ENCODE measurements at places on chromosomes 7 and 10. TPM values are rescaled to one million over a fixed set of nuclear protein-coding genes. Genes with fewer than 3 reads are reported as not detected.

DNA sequence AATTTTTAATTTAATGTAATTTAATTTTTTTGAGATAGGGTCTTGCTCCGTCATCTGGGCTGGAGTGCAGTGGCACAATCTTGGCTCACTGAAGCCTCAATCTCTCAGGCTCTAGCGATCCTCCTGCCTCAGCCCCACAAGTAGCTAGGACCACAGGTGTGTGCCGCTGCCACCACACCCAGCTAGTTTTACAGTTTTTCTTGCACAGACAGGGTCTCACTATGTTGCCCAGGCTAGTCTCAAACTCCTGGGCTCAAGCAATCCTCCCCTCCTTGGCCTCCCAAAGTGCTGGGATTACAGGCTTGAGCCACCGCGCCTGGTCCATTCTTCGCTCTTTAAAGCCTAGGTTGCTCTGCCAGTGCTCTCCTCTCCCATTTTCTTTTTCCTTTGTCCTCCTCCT is 12.9 kb downstream of the CALML3 start:
- no peak for DNase-seq

DNA sequence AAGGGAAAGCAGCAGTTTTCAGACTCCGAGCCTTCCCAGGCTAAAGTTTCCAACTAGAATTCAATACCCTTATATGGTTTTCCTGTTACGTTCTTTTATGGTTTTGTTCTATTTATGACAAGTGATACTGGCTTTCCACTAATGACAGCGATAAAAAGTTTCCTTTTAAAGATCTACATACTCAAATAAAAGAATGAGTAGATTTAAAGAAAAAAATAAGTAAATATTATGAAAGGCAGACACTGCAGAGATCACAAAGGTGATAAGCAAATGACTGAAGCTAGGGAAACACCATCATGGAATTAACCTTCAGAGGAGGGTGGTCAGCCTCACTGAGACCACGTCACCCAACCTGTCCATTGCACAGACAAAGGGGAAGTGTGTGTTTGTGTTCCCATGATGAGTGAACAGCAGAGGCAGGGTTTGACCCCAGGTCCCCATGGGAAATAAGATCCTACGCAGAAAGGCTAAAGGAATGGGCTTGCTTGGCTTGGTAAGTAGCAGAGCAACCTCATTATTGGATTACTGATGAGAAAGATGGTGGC is 4.0 kb downstream of the VSIR start:
- no peak for DNase-seq

DNA sequence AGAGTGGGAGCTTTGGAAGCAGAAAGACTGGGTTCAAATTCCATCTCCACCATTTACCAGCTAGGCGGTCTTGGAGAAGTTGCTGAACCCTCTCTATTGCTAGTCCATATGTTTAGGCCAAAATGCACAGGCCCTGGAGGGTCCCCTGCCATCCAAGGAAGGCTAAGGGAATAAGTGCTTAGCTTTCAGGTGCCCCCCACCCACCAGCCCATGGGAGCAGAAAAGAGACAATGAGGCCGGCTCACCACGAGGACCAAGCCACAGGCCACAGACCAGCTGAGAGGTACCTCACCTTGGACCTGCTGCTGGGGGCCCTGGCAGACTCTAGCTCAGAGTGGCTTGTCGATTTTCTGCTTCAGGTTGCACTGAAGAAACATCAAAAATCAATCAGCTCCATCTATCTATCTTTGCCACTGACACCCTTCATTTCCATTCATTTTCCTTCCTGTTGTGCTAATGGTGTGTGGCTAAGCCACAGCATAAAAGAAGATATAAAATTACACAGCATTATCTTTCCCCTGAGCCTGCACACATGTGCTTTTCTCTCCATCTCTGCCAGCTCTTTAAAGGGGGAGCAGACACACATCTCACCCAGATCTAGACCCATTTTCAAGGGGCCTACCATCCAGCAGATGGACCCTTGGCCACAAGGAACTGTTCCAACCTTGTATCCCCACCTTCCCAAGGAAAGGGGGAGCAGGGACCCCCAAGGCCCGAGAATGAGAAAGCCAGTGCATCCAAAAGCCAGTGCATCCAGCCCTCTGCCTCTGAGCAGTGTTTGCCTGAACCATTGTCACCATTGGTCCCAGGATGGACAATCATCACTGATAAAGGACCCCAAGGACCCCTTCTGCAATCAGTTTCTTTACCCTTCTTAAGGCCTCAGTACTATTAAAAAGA is 65.4 kb downstream of the GRID1 start:
- no peak for DNase-seq

DNA sequence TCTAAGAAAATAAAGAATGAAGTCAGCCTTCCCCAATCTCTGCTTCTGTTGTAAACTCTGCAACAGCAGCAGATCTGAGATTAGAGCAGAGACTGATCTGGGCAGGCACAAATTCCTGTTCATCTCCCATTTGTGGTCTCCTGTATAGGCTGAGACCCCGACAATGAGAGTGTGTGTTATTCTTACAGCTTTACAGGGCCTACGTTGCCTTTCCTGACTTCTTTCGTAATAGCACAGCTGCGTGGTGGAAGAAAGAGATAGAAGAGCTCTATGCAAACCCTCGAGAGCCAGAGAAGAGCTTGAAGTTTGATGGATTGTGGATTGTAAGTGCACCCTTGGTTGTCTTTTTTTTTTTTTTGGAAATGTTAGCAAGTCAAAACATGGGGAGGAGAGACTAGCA is 72.1 kb downstream of the PRSS58 start:
- DNase-seq = no peak

DNA sequence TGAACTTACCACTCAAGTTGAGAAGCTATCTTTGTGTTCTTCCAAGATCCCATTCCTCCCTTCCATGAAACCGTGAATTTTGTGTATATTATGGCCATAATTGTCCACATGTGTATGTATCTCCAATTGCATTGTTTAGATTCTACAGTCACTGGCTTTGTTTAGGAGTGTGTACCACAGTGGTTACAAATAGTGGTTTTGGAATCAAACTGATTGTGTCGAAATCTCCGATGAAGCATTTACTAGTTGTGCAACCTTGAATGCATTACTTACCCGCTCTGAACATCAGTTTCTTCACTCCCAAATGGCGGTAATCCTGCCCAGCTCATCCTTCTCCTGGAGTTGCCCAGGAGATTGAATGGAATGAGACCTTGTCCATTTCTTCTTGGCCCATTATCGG is 145.0 kb upstream of the ZNF32 start:
- no peak for DNase-seq

DNA sequence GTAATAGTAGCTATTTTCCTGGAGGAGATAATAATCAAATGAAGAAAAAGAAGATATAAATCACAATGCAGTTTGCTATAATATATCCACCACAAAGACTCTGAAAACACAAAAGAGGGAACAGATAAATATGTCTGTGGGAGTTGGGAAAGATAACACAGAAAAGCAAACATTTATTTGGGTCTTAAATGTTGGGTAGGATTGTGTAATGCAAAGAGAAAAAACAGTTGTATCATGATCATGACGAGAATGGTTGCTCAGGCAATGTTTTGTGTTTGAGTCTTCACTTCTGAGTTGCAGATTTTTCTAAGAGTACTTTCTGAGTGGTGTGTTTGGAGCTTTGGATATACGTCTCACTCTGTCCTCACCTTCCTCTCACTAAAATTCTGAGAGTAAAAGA is 437.5 kb downstream of the TFEC start:
- DNase-seq = no peak

DNA sequence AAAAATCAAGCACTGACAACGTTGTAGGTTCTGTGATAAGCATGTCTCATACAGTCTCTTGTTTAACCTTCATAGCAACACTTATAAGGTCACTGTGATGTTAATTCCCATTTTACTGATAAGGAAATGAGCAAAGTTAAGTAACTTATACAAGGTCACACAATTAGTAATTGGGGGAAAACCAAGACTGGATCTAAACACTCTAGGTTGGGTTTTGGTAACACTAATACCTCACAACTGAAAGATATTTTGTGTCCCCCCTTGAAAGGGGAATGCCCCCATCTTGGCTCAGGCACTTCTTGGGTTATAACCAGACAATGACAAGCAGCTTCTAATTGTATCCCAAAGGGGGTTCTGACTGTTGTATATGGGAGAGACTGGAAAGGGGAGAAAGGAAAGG is 36.0 kb upstream of the ABCB4 start:
- DNase-seq = no peak

DNA sequence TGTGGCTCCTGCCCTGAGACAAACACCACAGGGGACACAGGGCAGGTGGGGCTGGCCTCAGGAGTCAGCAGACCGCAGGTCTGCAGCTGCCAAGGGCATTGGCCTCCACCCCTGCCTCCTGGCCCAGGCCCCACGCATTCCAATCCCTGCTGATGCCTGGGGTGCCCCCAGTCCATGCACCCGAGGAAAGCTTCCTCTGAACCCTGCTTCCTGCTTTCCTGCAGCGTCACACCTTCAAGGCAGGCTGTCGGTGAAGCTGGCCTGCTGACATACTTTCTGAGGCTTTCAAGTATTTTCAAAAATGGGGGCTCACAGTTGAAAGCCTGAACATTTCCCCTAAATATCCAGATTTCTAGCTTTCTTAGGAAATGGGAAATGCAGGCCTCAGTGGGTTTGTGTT is 22.5 kb upstream of the ANTXRL start:
- DNase-seq = no peak

DNA sequence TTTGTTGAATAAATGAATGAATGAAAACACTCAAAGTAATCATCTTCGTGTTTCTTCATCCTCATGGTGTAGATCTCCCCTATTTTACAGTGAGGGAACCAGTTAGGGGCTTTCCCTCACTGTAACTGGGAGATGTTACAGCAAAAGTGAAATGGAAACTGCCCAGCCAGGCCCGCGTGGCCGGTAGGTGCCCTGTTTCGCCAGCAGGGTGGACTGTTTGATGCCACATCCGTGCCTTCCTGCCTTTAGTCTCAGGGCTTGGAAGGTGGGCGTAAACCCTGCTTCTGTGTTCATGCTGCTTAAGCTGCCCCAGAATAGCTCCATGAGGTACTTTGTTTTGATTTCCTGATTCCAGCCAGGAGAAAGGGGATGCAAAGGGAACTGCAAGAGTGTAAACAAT is 268.8 kb downstream of the PLXNA4 start:
- DNase-seq = peak; percentile 8

DNA sequence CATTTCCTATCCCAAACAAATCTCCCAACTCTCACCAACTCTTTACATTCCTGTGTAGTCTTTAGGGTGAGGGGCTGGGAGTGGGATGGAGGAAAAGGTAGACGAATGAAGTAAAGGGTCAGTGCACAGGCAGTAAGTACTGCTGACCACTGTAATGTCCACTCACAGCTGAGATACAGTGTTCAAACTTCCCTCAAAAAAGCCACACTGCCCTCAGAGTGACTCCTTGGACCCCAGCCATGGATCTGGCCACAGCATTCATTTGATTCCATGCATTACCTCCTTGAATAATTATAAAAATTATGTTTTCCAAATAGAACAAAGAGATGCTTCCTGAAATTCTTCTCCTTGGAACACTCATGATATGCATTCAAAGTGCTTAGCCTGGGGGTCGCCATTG is 19.8 kb upstream of the HIPK2 start:
- DNase-seq = no peak

GRCh38 chr10:21749788-21750187 is 215.8 kb downstream of the MLLT10 start:
- no peak for DNase-seq

DNA sequence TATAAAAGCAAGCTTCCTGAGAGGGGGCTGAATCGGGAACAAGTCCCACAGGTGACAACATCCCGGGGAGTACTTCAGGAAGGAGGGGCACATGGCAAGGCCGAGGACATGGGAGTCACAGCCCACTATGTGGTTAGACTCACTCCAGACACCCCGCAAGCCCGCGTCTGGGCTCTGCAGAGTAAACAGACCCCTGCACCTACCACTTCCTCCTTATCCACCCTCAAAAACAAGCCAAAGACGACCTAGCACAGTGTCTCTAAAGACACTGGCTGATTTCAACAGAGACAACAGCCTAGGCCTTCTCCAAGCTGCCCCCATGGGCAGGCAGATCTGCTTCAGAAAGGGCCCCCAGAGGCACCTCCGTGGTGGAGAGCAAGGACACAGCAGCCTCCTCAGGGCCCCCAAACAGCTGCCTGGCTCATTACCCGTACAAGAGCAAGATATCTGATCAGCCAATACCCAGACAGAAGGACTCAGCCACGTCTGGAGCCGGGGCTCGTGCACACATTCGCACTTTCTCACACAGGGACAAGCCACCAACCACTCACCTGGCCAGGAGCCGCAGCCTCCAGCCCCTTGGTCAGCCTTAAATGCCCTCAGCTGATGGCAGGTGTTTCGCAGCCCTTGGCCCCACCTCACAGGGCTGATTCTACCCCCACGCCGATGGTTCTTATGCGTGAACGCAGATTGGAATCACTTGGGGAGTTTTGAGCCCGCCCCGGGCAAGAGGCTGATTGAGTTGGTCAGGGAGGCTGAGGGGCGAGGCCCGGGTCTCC is 10.7 kb upstream of the KPNA7 start:
- DNase-seq = no peak

- no peak for DNase-seq
Measured at GRCh38 chr10:60480865-60481563, 91.3 kb upstream of the ANK3 start.

DNA sequence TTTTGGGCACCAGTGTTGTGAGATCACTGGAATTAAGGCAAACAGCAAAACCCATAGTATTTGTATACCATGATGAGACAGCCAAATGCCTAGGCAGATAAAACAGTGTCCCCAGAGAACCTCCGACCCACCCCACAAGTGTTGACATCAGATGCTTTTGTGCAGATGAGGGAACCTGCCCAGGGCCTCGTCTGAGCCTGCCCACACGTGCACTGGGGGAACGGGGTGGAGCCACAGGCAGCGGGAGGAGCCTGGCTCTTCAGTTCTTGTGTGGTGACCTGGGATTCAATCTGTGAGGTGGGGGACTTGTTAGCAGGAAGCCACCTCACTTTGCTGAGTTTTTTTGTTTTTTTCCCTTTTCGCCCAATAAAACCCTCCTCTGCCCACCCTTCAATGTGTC is 33.4 kb upstream of the OPTN start:
- no peak for DNase-seq

DNA sequence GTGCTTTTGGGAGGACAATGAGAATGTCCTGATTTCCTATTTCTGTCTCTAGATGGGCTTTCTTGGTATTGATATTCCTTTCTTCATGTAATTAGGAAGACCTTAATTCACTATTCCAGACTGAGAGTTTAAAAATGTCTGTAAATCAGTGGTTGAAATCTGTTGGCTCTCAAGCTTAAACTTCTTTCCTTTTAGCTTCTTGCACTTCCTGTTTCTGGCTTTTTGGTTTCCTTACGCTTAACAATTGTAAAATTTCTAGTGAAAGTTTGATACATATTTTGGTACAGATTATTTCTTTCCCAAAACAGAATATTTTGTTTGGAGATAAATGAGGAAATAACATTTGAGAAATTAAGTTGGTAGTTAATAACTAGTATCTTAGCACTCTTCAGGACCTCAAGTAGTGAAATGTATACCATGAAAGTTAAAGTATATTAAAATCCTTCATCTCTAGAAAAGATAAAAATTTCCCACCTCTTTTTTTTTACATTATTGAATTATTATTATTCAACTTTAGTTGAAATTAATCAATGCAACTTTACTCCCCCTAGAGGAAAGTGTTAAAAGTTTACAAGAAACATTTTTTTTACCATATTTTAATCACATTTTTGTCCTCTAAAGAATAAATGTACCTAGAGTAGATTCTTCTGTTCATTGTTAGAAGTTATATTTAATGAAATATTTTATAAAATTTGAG is 137.2 kb downstream of the PHTF2 start:
- no peak for DNase-seq

The ZC3HAV1 gene
- total RNA-seq = 125 TPM

The GLRX3 gene
- 109 TPM for total RNA-seq

The PVRIG gene
- total RNA-seq = 29.8 TPM

The PALS2 gene
- total RNA-seq = 32.6 TPM

The LRRC27 gene
- total RNA-seq = 2.7 TPM
